ENCODE measurements at places on chromosomes 7 and 10.

- DNase-seq = no peak
These were observed 108.7 kb upstream of the INSIG1 start for GRCh38 chr7:155188821-155189581.

- no peak for DNase-seq
These were observed 118.2 kb downstream of the PRPF18 start for GRCh38 chr10:13704964-13705363.

DNA sequence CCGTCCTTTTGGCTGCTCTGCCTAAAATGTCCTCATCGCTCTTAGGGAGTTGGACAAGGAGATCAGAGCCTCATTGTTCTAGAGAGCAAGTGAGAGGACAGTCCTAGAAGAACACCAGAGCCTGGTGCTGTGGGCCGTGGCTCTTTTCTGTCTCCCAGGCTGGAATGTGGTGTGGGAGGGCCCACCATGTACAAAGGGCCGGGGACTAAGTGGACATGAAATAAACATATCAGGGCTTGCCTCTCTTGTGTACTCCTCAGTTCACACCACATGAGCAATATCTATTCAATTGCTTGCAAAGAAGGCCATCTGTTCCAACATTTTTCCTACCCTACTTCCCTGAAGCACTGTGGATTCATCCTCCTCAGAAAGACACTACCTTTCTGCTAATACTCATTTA, 510.4 kb downstream of the SUGCT start:
- no peak for DNase-seq

DNA sequence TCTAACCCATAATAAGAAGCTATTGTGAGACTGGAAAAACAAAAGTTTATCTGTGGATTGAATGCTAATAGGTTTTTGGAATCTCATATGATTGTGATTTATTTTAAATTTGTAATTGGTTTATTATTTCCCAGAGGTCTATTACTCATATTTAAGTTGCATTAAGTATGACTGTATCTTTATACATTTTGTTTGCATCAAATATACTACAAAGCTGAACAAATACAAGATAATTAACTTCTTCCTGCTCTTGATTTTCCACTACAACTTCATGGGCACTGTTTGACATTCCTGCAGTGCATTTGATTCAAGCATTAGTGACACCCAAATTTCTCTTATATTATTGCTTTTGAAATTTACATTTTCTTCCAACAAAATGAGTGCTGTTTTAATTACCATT, 303.8 kb upstream of the LRRTM3 start:
- DNase-seq = no peak

GRCh38 chr7:94217766-94218165, 176.9 kb upstream of the COL1A2 start:
- no peak for DNase-seq

DNA sequence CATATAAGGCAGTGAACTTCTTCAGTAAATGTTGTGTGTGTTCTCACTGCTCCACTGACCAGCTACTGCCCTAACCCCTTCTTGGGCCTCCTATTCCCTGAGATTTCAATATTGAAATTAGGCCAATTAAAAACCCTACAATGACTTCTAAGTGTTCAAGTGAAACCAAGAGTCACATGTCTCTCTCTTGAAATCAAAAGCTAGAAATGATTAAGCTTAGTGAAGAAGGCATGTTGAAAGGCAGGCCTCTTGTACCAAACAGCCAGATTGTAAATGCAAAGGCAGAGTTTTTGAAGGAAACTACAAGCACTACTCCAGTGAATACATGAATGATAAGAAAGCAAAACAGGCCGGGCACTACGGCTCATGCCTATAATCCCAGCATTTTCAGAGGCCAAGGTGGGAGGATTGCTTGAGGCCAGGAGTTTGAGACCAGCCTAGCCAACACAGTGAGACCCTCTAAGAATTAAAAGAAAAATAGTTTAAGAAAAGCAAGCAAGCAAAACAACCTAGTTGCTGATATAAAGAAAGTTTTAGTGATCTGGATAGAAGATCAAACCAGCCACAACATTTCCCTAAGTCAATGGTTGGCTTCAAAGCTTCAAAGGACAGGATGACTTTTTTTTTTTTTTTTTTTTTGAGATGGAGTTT, 22.3 kb downstream of the BRAF start:
- DNase-seq = no peak

GRCh38 chr7:134986363-134987251, at the start of gene AGBL3:
Gene AGBL3, plus strand, starts transcription at chr7:134986508. Its CDS starts 1,426 bp downstream, at chr7:134987934.
- peak; percentile 79 for DNase-seq

DNA sequence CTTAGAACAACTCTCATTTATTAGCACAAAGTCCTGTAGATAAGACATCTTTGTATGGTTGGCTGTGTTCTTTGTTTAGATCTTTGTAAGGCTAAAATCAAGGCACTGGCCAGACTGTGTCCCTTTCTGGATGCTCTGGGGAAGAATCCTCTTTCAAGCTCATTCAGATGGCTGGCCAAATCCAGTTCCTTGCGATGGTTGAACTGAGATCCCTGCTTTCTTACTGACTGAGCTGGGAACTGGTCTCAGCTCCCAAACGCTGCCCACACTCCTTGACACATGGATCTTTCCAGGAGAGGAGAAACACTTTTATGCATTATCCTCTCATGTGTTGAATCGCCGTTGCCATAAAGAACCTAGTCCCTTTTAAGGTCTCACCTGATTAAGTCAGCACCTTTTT, 586.5 kb upstream of the IGFBP3 start:
- no peak for DNase-seq

DNA sequence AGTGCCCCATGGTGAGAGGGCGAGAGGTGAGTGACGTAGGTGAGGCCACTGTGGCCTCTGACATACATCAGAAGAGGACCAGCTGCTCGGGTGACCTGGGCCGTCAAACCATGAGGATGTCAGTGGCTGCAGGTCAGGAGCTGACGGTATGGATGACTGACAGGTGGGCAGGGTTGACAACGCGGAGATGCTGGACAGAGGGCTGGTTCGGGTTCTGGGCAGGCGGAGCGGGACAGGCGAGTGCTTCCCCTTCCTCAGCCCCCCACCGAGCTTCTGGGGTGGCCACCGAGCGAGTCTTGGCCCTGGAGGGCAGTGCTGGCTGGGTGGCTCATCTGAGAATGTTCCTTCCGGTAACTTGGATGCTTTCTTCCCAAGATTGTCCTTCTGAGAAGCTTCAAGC, 91.8 kb downstream of the ACTR3B start:
- no peak for DNase-seq

DNA sequence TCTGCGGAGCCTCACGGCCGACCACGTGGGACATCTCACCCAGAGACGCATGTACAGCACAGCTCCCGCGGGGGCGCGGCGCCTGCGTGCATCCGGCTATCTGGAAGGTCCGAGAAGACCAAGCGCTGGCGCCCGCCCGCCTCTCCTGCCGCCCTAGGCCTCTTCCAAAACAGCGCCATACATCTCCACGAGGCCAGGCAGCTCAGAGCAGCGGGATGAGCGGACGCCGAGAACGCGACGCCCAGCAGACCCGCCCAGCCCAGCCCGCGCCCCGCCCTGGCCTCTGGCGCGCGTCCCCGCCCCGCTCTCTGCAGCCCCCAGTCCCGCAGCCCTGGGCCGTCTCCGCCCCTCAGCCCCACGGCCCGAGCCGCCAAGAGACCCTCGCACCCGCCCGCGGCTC, 20.3 kb upstream of the LANCL2 start:
- no peak for DNase-seq

DNA sequence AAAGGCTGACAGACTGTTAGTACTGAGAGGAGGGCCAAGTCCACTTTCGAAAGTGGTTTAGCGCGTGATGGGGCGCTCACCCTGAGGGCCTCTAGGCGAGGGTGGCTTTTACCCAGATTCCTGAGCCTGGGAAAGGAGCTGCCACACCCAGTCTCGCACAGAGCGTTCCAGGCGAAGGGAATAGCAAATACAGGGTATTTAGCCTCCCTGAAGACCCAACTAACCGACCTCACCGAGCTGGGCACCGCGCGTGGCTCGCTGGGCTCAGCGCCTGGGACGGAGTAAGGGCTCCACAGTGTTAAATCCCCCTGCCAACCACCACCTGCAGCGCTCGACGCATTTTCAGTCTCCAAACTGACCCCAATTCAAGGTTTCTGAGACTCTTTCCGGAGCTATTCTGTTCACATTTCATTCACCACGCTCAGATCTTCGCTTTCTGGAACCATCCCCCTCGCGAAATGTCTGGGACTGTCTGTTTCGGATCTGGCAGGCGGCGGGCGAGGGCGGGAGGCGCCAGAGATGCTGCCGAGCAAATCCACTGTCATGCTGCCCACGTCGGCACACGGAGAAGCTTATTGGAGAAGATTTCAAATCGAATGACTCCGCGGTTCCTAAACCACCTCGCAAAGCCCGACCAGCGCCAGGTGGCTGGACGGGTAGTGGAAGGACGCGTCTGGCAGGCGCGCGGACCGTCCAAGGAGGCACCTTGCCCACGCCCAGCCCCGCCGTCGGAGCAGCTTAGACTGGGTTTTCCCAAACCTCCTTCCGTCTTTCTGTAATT, 1.4 kb upstream of the OSBPL3 start:
- peak; percentile 39 for DNase-seq

Measured in T-helper 9 cell (primary cell).